Activated CD4-positive, CD25-positive, alpha-beta regulatory T cell (primary cell): ENCODE measurements at places on chromosomes 12 and 14.

- no peak for DNase-seq
Measured at GRCh38 chr14:93033084-93033982, 82.4 kb downstream of the ITPK1 start.

GRCh38 chr12:3035815-3036702, 41.1 kb upstream of the TSPAN9 start:
- DNase-seq: no peak

DNA sequence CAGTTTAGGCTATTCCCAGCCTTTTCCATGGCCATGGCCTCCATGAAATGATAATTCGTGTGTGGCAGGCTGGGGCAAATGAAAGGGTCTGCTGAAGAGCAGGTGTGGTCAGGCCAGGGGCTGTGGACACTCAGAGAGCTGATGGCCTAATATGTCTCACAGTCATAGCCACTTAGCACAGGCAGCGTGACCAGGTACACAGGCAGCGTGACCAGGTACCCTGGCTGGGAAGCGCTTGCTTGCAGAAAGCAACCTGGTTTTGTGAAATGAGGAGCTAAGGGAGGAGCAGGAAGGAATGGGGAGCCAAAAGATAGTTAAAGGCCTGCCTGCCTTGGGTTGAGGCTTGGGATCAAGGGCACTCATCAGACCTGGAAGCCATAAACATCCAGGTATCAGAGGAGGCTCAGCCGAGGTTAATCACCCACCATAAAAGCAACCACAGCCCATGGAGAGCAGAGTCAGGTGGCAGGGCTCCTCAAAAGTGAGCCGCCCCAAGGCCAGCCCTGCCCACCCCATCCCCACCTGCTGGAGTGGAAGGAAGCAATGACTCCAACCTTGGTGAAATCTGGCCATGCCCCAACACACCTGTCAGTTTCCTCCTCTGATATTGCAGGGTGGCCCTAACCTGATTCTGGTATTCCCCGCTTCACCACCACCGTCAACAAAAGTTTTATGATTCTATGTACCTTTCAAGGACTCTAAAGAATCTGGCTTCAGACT, 8.0 kb upstream of the KRT8 start:
- no peak for DNase-seq

DNA sequence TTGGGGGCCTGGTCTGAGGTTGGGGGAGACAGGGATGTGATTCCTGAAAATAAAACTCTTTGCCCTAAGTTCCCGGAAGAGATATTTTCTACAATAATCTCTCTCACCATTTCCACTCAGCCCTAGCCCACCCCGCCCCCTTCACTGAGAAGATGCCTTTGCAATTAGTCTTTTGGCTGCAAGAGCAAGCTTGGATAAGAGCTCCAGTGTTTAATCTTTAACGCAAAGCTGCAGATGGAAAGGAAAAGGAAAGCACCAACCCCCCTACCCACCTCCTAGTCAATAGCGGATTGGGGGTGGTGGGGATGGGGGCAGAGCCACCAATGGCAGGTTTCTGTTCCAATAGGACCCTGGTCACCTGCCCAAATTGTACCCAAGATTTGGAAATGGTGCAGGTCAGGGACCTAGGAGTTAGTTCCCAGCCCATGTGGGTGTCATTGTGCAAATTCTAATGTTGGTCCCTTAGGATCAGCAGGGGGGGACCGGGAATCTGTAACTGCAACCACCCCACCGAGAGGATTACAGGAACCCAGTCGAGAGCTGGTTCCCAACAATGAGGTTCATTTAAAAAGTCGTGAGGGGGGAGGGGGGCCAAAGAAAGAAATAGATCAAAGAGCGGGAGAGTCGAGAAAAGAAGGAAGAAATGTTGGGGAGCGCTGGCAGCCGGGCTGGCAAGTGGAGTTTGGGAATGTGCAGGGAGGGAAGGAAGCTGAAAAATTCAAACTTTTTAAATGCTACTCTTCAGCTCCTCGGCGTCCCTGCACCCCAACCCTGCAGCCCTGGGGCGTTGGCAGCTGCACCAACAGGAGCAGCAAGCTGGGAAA, 1.6 kb downstream of the ZFP36L1 start:
- DNase-seq: no peak

DNA sequence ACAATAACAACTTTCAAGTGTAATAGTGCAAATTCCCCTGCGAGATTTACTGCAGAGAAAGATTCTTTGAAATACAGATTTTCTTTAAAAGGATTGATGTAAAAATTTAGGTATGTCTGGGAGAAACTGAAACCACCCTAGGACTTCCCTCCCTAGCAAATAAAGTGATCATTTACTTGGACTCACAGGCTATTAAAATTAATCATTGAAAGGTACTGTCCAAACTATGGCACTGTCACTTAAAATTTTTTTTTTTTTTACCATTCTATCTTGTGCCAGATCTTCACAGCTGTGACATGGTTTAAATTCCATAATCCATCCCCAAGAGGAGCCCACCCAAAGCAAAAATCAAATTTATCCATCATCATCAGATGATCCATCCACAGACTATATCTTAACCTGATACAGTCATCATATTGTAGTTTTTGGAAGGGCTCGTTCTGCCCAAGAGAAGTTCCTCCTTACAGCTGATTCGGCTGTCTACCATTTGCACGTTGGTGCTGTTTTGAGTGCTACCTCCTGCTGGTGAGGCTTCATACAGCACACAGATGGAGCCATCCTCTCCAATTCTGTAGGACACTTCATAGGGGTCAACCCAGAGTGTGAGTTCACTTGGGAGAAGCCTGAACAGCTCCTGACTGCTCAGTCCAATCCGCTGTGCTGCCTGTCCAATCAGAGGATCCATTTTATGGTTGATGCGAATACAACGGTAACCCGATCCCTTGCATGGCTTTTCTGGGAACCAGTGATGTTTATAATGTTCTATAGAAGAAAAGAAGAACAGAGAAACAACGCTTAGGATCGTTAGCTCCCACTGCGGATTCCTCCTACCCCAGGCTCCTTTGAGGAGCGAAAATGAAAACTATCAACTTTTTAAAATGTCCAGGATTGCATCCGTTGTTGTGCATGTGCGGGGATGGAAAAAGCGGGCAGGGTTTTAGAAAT, 1.7 kb downstream of the BTG1 start:
- DNase-seq: peak; percentile 34

- no peak for DNase-seq
Measured at GRCh38 chr14:99034711-99035171, 237.3 kb downstream of the BCL11B start.

GRCh38 chr14:87066221-87066817, 926.7 kb downstream of the GALC start:
- no peak for DNase-seq

DNA sequence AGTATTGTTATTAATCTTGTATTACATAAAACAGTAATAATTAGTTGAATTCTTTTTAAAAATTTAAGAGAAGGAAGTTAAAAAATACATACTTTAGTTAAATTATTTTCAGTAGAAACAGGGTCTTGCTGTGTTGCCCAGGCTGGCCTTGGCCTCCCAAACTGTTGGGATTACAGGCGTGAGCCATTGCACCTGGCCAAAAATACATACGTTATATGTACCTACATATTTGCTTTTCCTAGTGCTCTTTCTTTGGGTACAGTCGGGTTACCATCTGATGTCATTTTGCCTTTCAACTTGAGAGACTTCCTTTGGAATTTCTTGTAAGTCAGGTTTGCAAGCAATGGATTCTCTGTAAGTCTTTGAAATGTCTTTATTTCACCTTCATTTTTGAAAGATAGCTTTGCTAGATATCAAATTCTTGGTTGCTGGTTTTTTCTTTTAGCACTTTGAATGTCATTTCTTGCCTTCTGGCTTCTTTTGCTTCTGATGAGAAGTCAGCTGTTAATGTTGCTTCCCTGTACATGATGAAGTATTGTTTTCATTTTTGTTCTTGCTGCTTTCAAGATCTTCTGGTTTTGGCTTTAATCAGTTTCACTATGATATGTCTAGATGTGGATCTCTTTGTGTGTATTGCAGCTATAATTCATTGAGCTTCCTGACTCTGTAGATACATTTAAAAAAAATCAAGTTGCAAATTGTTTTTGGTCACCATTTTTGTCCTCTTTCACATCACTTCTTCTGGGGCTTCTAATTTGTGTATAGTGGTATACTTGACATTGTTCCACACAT, 84.4 kb downstream of the SPATS2 start:
- DNase-seq: no peak

DNA sequence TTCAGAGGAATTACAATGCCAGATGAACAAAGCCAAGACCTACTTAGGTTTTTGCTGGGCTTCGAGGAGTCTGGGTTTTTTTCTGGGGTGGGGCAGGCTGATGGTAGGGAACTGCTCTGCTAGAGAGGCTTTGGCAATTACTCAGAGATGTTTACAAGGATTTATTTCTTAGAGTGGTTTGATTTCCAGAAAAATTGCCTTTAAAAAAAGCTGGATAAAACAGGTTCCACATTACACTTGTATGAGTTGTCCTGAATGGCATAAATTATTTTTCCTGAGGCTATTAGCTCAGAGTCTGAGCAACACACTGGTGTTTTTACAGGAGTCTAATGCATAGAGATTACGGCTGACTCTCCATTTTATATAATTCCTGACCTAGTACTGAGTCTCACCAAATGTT, 118.5 kb upstream of the FRMD6 start:
- no peak for DNase-seq

DNA sequence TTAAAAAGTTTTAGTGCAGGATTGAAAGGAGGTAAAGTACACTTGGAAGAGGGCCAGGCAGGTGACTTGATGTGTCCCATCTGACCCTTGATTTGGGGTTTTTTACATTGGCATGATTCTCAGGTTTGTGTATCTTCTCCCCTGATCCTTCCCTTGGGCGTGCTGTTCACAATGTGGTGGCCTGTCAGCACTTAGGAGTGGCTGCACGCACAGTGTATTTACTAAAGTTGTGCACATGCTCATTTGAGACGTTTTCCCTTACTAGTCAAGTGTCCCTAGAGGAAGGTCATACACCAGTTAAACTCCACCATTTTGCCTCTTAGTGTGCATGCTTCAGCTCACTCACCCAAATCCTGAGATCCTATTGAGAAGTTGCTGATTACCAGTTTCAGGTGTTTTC, 145.7 kb upstream of the PLEKHA5 start:
- DNase-seq: no peak

- DNase-seq: no peak
Measured at GRCh38 chr14:96587823-96588385, 85.7 kb downstream of the PAPOLA start.

GRCh38 chr12:72869024-72869423, 596.9 kb downstream of the TRHDE start:
- no peak for DNase-seq

GRCh38 chr12:92726850-92727249, 24.1 kb downstream of the PLEKHG7 start:
- DNase-seq: no peak

- DNase-seq: no peak
Measured at GRCh38 chr14:103271189-103271588, 62.8 kb upstream of the EIF5 start.

DNA sequence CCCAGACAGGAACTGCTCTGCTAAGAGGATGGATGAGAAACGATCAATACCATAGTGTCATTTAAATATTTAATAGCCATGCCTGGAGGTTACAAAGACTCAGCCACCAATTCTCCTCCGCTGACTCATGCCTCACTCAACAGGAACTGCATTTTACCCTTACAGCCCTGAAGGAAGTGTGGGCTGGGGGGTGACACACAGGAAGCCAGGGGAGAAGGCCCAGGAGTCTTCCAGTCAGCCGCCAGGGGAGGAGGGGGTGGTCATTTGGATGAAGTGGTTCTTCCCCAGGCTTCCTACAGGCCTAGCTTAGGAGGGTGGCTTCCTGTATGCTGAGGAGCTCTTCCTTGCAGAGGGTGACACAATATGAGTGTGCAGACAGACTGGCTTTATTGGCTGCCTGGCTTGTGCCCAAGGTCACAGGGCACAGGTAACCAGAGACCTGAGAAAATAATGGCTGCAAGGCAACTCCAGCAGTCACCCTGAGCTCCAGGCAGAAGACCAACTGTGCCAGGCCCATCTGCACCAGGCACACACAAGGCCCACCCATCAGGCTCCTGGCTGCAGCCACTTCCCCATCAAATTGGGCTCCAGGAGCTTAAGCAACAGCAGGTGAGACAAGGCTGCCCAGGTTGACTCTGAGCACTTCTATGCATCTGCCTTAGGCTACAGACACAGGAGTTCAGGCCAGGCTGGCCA, 30.6 kb upstream of the RPLP0 start:
- DNase-seq: peak; percentile 34

DNA sequence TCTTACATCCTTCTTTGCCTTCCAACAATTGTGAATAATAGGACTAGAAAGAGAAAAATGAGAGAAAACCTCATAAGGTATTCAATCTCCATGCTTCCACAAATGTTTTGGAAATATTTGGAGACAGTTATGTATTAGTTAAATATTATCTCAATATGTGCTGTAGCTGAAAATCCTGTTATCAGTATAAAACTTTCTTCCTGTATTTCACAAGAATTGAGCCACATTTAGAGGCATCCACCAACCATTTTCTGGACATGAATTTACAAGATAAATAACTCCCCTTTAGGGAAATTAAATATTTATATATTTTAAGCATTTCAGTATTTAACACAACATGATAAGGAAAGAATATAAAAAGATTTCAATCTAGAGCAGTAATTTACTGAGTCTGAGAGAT, 200.3 kb downstream of the GPHN start:
- DNase-seq: no peak
